ENCODE measurements at places on chromosomes 3 and 15. TPM values are rescaled to one million over a fixed set of nuclear protein-coding genes. Genes with fewer than 3 reads are reported as not detected.

- H3K27ac ChIP-seq: peak overlapping the region; percentile 57
- no peaks in the 10 kb centered on the region for H3K27me3 ChIP-seq
- DNase-seq: no peak
- H3K4me3 ChIP-seq: no peak overlapping the region
These were observed 11.1 kb downstream of the SLC6A6 start for GRCh38 chr3:14413381-14414071.

DNA sequence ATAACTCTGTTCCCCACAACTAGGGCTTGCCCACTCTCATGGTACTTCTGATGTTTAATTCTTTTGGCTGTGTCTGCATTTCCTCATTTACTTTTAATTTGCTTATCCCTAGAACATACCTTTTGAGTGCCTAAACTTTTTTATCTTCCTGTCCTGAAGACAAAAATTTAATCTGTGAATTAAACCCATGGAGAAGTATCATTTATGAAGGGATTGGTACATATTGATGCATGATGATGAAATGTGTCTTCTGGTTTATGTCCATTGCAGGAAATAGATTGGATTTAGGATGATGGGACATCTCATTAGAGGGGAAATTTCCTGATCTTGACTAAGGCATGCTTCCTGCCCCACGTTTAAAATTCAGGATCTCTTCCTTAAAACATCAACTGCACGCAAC lies 109.5 kb downstream of the PGPEP1L start:
- no peak overlapping the region for H3K4me3 ChIP-seq
- peak overlapping the region; percentile 96 for H3K27ac ChIP-seq
- no peak for DNase-seq
- no peaks in the 10 kb centered on the region for H3K27me3 ChIP-seq

DNA sequence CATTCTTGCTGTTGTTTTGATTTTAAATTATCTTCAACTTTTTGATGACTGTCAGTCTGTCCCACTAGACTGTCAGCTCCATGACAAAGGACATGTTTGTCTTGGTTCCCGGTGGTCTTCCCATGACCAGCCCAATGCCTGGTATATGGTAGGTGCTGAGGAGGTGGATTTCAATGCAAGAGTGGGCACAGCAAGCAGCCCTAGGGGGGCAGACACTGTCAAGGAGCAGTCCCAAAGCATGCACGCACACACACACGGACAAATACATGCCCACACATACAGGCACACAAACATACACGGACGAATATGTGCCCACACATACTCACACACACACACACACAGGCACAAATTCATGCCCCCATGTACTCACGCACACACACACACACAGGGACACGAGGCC lies 12.0 kb downstream of the KLF15 start:
- H3K27me3 ChIP-seq: no peaks in the 10 kb centered on the region
- H3K36me3 ChIP-seq: no peaks in the 10 kb centered on the region
- no peak overlapping the region for H3K27ac ChIP-seq
- H3K4me1 ChIP-seq: no peaks in the 10 kb centered on the region

DNA sequence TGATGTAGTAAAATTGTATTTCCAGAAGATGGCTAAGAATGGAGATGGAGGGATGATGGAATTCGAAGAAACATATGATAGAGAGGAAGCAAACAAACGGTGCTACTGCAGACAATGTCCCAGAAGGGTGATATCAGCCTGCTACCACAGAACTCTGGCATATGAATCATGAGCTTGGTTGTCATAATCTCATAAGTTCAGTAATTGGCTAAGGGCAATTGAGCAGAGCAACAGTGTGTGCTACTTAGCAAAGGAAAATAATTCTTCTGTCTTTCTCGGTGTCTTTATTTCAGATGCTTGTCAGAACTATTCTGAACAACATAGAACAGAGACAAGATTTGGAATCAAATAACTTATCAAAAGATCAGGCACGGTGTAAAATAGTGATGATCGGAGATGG lies 407.3 kb downstream of the GBE1 start:
- H3K27me3 ChIP-seq: no peaks in the 10 kb centered on the region
- no peaks in the 10 kb centered on the region for H3K4me1 ChIP-seq
- no peaks in the 10 kb centered on the region for H3K36me3 ChIP-seq
- no peak overlapping the region for H3K4me3 ChIP-seq
- DNase-seq: no peak

DNA sequence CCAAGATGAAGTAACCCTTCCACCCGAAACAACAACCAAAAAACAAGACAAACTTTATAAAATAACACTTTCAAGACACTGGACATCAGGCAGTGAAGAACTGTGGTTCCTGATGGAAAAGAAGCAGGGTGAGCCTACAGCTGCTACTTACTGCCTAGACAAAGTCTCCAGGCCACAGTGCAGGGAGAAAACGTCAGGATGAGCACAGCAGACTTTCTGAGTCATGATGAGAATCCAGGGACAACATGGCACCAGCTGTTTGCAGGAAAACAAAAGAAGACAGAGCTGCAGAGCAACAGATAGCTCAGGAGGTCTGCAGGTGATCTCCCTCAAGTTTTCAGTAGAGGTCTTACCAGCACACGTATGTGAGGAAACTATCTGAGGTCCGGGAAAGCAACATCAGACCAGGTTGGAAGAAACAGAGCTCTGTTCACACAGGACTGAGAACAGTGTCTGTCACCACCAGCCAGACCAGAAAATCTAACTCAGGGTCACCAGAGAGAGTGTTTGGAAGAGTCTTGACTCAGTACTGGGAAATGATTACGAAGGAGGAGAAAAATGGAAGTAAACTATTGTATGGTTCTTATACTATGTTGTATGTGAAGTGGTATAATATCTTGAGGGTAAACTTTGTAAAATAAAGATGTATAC lies 108.9 kb downstream of the ANO10 start:
- no peak overlapping the region for H3K4me3 ChIP-seq
- H3K27me3 ChIP-seq: no peaks in the 10 kb centered on the region
- H3K4me1 ChIP-seq: no peaks in the 10 kb centered on the region
- H3K27ac ChIP-seq: no peak overlapping the region
- no peaks in the 10 kb centered on the region for H3K36me3 ChIP-seq

GRCh38 chr3:171416061-171416460 lies 44.1 kb downstream of the TNIK start:
- no peaks in the 10 kb centered on the region for H3K36me3 ChIP-seq
- DNase-seq: no peak
- no peak overlapping the region for H3K4me3 ChIP-seq
- no peaks in the 10 kb centered on the region for H3K4me1 ChIP-seq

DNA sequence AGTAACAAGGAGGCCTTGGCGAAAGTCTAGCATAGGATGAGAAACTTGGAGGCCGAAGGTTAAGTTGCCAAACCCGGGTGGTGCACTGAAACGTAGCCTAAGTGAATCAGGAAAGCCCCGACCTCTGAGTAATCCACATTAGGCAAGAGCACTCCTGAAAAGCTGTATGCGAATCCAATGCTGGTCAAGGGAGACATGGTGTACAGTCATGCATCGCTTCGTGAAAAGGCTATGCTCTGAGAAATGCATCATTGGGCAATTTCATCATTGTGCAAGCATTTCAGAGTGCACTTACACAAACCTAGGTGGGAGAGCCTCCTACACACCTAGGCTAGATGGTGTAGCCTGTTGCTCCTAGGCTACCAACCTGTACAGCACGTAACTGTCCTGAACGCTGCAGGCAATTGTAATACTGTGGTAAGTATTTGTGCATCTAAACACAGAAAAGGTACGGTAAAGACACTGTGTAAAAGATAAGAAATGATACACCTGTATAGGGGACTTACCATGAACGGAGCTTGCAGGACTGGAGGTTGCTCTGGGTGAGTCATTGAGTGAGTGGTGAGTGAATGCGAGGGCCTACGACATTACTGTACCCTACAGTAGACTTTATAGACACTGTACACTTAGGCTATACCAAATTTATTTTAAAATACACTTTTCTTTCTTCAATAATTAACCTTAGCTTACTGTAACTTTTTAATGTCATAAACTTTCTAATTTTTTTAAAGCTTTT lies 222.5 kb downstream of the SHQ1 start:
- H3K4me3 ChIP-seq: no peak overlapping the region
- H3K4me1 ChIP-seq: no peaks in the 10 kb centered on the region
- H3K27me3 ChIP-seq: no peaks in the 10 kb centered on the region
- H3K27ac ChIP-seq: no peak overlapping the region
- DNase-seq: no peak

DNA sequence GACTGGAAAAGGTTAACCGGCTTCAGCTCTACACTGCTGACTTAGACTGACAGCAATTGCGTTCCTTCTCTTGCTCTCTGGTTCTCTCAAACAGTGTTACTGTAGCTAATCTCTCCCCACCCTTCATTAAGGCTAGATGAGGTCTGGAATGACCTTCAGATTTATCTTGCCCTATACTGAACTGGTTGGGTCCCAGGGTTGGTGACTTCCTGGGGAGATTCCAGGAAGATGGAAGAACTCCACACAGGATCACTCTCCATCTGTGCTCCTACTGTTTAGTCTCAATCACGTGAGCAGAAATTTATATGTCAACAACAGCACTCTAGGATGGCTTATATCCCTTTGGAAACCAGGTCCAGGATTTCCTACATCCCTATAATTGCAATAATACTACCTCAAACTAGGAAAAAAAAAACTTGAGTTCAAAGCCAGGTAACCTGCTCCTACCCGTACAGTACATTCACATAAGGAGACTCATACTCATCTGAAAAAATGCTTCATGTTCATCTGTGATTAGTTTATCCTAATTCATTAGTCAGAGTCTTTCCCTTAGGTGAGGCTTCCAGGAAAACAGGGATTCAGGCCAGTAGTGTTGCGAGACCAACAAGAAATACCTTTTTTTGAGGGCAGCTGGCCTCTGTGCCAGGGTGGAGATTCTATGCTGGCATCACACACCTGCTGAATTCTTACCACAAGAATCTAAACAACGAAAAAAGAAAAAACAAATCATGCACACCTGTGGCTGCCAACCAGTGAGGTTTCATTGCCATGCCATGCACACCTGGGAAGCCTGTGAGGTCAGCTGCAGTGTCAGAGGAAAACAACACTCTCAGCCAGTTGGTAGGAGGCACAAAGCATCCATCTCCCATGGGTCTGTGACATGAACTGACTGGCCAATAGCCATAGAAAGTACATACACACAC lies 297.3 kb downstream of the MECOM start:
- DNase-seq: no peak
- H3K36me3 ChIP-seq: no peaks in the 10 kb centered on the region
- H3K27me3 ChIP-seq: no peaks in the 10 kb centered on the region

GRCh38 chr3:136336329-136337100 lies 86.4 kb downstream of the PCCB start:
- no peak for DNase-seq
- H3K36me3 ChIP-seq: peaks cover 13% of the 10 kb centered on the region
- no peak overlapping the region for H3K27ac ChIP-seq
- no peaks in the 10 kb centered on the region for H3K27me3 ChIP-seq
- H3K4me1 ChIP-seq: no peaks in the 10 kb centered on the region

- no peak overlapping the region for H3K4me3 ChIP-seq
- 0 out of 2 replicates have a peak, but pooled peaks cover 2% of the 10 kb centered on the region for H3K27me3 ChIP-seq
- no peaks in the 10 kb centered on the region for H3K36me3 ChIP-seq
These were observed 45.8 kb upstream of the ETV5 start for GRCh38 chr3:186154641-186155040.

DNA sequence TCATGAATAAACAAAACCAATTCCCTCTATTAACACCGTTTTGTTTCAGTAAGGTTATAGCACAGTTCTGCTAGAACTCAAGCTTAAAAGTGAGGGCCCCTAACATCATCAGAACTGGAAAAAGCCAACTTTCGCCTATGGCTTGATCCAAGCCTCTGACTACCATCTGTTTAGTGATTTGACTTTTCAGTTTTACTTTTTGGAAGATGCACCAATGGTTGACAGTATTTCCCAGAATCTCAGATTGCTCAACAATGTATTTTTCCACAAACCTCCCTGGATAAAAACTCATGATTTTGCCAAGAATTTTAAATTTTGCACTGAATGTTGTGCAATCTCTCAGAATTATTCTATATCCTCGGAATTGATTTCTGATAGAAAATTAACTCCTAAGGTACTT lies 190.7 kb downstream of the LSAMP start:
- H3K27ac ChIP-seq: no peak overlapping the region
- H3K36me3 ChIP-seq: no peaks in the 10 kb centered on the region
- no peaks in the 10 kb centered on the region for H3K27me3 ChIP-seq
- no peak for DNase-seq
- no peaks in the 10 kb centered on the region for H3K4me1 ChIP-seq
- no peak overlapping the region for H3K4me3 ChIP-seq

- H3K27ac ChIP-seq: no peak overlapping the region
- H3K4me3 ChIP-seq: no peak overlapping the region
- no peaks in the 10 kb centered on the region for H3K27me3 ChIP-seq
- DNase-seq: no peak
These were observed 5.5 kb downstream of the WDR73 start for GRCh38 chr15:84648539-84648938.

DNA sequence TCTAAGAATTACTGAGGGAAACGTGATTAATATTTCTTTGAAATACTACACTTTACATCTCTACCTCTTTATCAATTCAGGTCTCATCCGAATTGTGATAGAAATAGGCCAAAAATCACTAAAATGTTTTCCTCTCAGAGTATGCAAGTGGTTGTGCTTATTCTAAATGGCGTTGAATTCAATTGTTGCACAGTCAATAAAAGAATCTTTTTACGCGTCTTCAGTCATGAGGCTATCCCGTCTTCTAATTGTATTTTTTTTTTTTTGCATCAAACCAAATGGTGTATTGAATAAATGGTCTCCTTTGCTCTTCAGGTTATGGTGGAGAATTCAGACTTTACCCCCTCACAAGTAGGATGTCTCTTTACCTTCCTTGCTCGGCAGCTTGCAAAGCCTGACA lies 112.6 kb downstream of the VPS8 start:
- H3K4me3 ChIP-seq: no peak overlapping the region
- no peaks in the 10 kb centered on the region for H3K4me1 ChIP-seq
- H3K27me3 ChIP-seq: no peaks in the 10 kb centered on the region
- DNase-seq: no peak
- H3K36me3 ChIP-seq: peaks cover 10% of the 10 kb centered on the region

GRCh38 chr3:132841621-132842020 lies 119.4 kb upstream of the NPHP3 start:
- no peak for DNase-seq
- no peaks in the 10 kb centered on the region for H3K4me1 ChIP-seq
- H3K4me3 ChIP-seq: no peak overlapping the region
- H3K27ac ChIP-seq: no peak overlapping the region
- H3K36me3 ChIP-seq: no peaks in the 10 kb centered on the region

GRCh38 chr3:11096266-11097139 lies 57.8 kb upstream of the HRH1 start:
- peak overlapping the region; percentile 35 for H3K4me3 ChIP-seq
- peaks cover 3% of the 10 kb centered on the region for H3K4me1 ChIP-seq
- no peaks in the 10 kb centered on the region for H3K27me3 ChIP-seq
- H3K36me3 ChIP-seq: no peaks in the 10 kb centered on the region
- DNase-seq: no peak
- peak overlapping the region; percentile 75 for H3K27ac ChIP-seq

GRCh38 chr15:83983634-83984458 lies 251.7 kb upstream of the GOLGA6L4 start:
- no peaks in the 10 kb centered on the region for H3K27me3 ChIP-seq
- no peak for DNase-seq
- H3K27ac ChIP-seq: no peak overlapping the region
- H3K36me3 ChIP-seq: no peaks in the 10 kb centered on the region
- no peak overlapping the region for H3K4me3 ChIP-seq

- H3K36me3 ChIP-seq: no peaks in the 10 kb centered on the region
- no peaks in the 10 kb centered on the region for H3K4me1 ChIP-seq
These were observed 132.2 kb downstream of the KLF13 start for GRCh38 chr15:31458596-31459399.

Gene PLSCR4
- 3.5 TPM for total RNA-seq

Gene CCR8
- not detected for total RNA-seq

Gene BCL2A1
- total RNA-seq: 4.7 TPM

Gene PIF1
- 38.6 TPM for total RNA-seq
